ENCODE measurements at places on chromosomes 5 and 9. TPM values are rescaled to one million over a fixed set of nuclear protein-coding genes. Genes with fewer than 3 reads are reported as not detected.

SPATA31E1 gene
- not detected for total RNA-seq

SOX30 gene
- not detected for total RNA-seq

CCL28 gene
- 1.4 TPM for total RNA-seq

TSLP gene
- total RNA-seq, result 2.5 TPM

HAVCR2 gene
- 3.3 TPM for total RNA-seq

RASGRF2 gene
- 12.0 TPM for total RNA-seq

N4BP3 gene
- total RNA-seq, result 1.8 TPM

PDE8B gene
- not detected for total RNA-seq

TMEM141 gene
- 44.7 TPM for total RNA-seq

PCDHGB5 gene
- total RNA-seq, result 33.0 TPM

VAV2 gene
- total RNA-seq, result 11.5 TPM

CBY3 gene
- total RNA-seq, result 0.16 TPM

LCN15 gene
- total RNA-seq, result not detected

TMEM215 gene
- total RNA-seq, result not detected

EIF4E1B gene
- total RNA-seq, result not detected

LAMC3 gene
- total RNA-seq, result 0.09 TPM

PCDHA4 gene
- 0.86 TPM for total RNA-seq

ENHO gene
- 0.26 TPM for total RNA-seq

PCDHGB4 gene
- total RNA-seq, result 26.7 TPM

FGF10 gene
- 0.79 TPM for total RNA-seq

GFI1B gene
- total RNA-seq, result not detected

GPX8 gene
- total RNA-seq, result 72.0 TPM

PCDHA9 gene
- 0.16 TPM for total RNA-seq

SH2D3C gene
- not detected for total RNA-seq

CCNG1 gene
- 325 TPM for total RNA-seq

ZFAND5 gene
- total RNA-seq, result 53.9 TPM

NOXA1 gene
- 0.26 TPM for total RNA-seq

KCNV2 gene
- total RNA-seq, result not detected

QSOX2 gene
- total RNA-seq, result 4.3 TPM

NUTM2F gene
- not detected for total RNA-seq

C5orf52 gene
- not detected for total RNA-seq

GRM6 gene
- under 0.01 TPM for total RNA-seq

KIF24 gene
- 0.63 TPM for total RNA-seq
